ENCODE measurements at places on chromosomes 4 and X. TPM values are rescaled to one million over a fixed set of nuclear protein-coding genes. Genes with fewer than 3 reads are reported as not detected.

Gene PDE5A
- total RNA-seq, result 1.2 TPM

Gene ZNF674
- 7.9 TPM for total RNA-seq

- no peaks in the 10 kb centered on the region for H3K36me3 ChIP-seq
- H3K4me1 ChIP-seq, result no peaks in the 10 kb centered on the region
- H3K27me3 ChIP-seq, result no peaks in the 10 kb centered on the region
- H3K4me3 ChIP-seq, result no peak overlapping the region
- H3K27ac ChIP-seq, result no peak overlapping the region
These were observed 68.3 kb upstream of the DDX3X start for GRCh38 chrX:41265615-41266014.

Gene CNKSR2
- 0.96 TPM for total RNA-seq

Gene FHL1
- total RNA-seq, result 30.7 TPM

Gene EREG
- total RNA-seq, result 0.50 TPM

GRCh38 chr4:174274436-174274835 is 9.0 kb downstream of the FBXO8 start:
- H3K27ac ChIP-seq, result no peak overlapping the region
- H3K27me3 ChIP-seq, result no peaks in the 10 kb centered on the region
- no peak overlapping the region for H3K4me3 ChIP-seq
- no peaks in the 10 kb centered on the region for H3K4me1 ChIP-seq
- DNase-seq, result no peak
- H3K36me3 ChIP-seq, result no peaks in the 10 kb centered on the region

GRCh38 chr4:101256222-101256621 is 91.1 kb downstream of the PPP3CA start:
- H3K27me3 ChIP-seq, result no peaks in the 10 kb centered on the region
- no peak overlapping the region for H3K4me3 ChIP-seq
- no peak for DNase-seq
- H3K36me3 ChIP-seq, result no peaks in the 10 kb centered on the region
- peaks cover 58% of the 10 kb centered on the region for H3K4me1 ChIP-seq

GRCh38 chr4:65508168-65508567 is 162.1 kb downstream of the EPHA5 start:
- H3K27ac ChIP-seq, result no peak overlapping the region
- DNase-seq, result peak; percentile 45
- no peaks in the 10 kb centered on the region for H3K27me3 ChIP-seq
- H3K4me1 ChIP-seq, result peaks cover 4% of the 10 kb centered on the region

DNA sequence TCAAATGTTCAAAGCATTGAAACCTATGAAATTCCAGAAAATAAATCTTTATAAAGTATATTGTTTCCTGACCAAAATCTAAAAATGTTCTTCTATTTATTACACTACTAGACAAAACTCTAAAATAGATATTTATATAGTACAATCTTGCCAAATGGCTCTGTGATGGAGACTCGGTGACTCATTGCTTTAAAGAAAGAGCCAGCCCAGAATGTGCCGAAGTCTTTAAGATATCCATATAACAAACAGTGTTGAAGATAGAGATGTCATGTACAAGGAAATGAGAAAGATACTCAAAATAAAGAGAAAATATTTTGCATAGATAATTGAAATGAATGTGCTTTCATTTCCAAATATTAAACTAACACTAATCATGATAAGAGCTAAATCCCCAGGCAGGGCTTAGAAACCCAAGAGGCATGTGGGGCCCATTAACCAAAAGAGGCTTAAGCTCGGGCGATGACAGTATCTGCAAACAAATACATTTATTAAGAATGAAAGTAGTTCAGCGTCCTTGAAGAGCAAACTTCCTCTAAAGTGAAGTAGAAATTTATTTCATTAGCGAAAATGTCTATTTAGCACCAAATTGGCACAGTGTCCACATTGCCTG is 102.1 kb upstream of the FAM9B start:
- no peak overlapping the region for H3K27ac ChIP-seq
- no peaks in the 10 kb centered on the region for H3K27me3 ChIP-seq
- DNase-seq, result peak; percentile 36

- no peak overlapping the region for H3K4me3 ChIP-seq
- H3K27ac ChIP-seq, result no peak overlapping the region
- H3K36me3 ChIP-seq, result no peaks in the 10 kb centered on the region
- DNase-seq, result no peak
- no peaks in the 10 kb centered on the region for H3K27me3 ChIP-seq
- H3K4me1 ChIP-seq, result peaks cover 26% of the 10 kb centered on the region
These were observed 312.0 kb downstream of the CAMK2D start for GRCh38 chr4:113449410-113449974.
